ENCODE measurements at places on chromosomes 2 and 18.
A peak's percentile ranks its signal among the peaks of the same experiment; 100 is the strongest.

- no peak for DNase-seq
Measured at GRCh38 chr18:55337908-55338521, 250.0 kb downstream of the TCF4 start.

GRCh38 chr2:85390941-85391669 lies 19.1 kb downstream of the CAPG start:
- peak; percentile 63 for DNase-seq

DNA sequence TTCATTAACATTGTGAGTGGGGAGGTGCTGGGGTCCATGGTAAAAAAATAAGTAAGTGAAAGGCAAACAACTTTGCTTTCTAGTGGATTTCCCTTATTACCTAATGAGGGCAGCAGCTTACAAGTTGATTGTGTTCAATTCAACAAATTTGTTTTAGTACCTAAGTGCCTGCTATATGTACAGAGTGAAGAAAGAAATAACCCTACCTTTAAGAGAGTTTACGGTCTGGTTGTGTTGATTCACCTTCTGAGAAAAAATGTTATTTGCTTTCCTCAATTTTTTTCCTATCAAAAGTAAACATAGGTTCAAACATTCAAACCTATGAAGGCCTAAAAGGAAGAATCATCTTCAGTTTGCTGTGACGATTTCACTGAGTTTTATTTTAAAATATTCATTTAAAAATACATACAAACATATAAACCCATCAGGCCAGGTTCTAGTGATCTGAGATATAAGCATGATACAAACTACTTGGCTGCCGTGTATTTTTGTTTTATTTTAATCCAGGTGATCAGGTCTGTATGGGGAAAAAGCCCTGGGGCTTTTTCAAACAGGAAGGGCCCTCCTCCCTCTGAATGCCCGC lies 1.5 kb upstream of the SPTBN1 start:
- DNase-seq: no peak

- DNase-seq: no peak
Measured at GRCh38 chr2:36963106-36963505, 3.2 kb downstream of the STRN start.

DNA sequence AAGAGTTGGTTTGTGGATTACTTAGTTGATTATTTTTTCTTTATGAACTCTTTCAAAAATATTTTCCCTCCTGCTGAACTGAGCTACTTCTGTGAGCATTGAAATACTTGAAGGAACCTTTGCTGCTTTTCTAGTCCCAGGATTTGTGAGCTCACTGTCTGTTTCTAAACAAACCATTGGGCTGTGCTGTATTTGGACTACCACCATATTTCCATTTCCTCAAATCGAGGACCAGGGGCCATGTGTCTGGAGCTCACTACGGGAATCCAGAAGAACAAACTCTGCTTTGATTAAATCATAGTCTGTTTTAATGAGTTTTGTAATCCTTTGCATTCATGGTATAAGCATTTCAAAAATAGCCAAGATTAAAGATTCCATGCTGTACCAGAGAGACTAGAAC lies 1.3 kb downstream of the MRPL33 start:
- DNase-seq: no peak

DNA sequence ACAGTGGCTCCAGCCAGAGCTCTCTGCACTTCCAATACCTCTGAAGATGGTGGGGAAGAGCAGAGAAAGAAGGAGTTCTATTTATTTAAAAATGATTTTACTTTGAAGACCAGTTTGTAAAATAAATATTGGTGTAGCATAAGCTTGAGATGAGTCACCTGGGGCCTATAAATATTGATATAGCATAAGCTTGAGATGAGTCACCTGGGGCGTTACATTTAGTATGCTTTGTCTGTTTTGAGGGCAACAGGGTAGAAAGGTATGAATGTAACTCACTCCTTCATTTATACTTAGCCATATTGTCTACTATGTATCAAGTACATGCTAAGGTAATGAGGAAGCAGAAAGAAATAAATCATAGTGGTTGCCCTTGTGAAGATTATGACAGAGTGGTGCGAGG lies 7.7 kb upstream of the SULT1C4 start:
- DNase-seq: no peak

DNA sequence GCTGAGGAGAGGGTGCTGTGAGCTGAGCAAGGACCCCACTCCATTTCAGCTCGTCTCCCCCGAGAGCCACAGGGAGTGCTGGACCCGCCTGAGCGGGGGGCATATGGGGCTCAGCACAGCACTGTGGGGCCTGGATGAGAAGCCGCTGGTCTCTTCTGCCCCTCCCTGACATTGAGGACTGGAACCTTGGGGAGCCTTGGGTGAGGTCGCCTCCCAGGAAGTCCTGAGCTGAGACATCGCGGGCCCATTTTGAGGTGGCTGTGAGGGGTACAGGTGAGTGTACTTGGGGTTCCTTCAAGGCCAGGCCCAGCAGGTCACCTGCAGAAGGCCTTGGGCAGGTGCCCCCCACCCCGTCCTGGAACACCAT lies 3.1 kb upstream of the AQP12A start:
- no peak for DNase-seq

DNA sequence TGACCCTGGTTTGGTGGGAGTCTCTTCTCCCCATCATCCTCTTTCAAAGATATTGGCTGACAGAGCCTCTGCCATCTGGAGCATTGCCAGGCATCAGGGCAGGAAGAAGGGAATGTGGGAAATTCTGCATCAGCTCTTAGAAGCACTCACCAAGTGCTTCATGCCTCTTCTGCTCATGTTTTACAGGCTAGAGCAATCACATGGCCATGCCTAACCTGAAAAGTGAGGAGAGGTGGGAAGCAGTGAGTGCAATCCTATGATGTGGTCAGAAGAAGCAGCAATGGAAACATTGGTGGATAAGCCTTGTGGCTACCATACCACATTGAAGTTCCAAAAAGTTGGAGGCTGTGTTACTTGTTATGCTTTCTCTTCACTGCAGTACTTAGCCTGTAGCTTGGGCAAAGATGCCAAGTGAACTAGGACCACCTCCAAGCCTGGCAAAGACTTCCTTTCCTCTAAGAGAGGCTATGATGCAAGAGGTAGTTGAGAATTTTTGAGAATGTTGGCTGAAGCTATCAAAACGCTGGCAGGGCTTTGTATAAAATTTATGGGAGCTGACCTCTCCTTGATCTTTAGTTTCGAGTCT lies 64.1 kb downstream of the BCL2L11 start:
- DNase-seq: no peak

DNA sequence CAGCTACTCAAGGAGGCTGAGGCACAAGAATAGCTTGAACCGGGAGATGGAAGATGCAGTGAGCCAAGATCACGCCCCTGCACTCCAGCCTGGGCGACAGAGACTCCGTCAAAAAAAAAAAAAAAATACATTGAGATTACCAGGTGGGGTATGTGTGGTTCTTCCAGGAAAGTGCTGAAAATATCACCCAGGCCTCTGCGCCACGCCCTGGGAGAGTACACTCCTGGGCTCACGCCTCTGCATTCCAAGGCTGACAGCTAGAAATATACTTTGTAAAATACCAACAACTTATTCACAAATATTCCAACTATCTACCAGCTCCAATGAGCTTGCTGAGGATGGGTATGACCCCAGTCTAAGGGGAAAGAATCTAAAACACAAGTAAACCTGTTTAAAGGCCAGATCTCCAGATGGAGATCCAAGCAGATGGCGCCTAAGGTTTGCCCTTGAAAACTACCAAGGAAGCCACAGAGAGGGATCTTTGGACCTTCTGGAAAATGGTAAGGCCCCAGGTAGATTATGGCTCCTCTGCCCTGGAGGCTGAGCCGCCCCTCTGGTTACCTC lies 21.6 kb upstream of the B3GNT7 start:
- no peak for DNase-seq

- DNase-seq: no peak
Measured at GRCh38 chr2:56227811-56228210, 44.0 kb downstream of the CCDC85A start.

- no peak for DNase-seq
Measured at GRCh38 chr18:79782566-79783308, 15.0 kb upstream of the KCNG2 start.

- no peak for DNase-seq
Measured at GRCh38 chr2:38682008-38682575, 16.2 kb downstream of the GALM start.

DNA sequence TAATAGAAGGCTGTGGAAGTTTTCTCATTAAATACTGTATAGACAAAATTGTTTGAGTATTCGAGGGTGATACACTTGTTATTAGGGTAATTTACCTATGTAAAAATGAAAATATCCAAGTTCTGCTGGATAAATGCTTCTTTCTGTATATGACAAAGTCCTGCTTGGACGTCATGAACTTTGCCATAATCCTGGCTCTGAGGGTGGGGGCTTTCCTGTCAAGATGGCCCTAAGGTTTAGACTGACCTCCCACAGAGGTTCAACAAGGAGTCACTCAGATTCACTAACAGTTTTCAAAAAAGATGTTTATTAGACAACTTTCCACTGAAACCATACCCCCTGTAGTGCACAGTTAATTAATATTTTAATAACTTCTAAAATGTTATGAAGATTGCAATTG lies 52.5 kb upstream of the NABP1 start:
- DNase-seq: no peak

- no peak for DNase-seq
Measured at GRCh38 chr2:179842498-179843153, 18.8 kb downstream of the ZNF385B start.

- DNase-seq: no peak
Measured at GRCh38 chr2:180829836-180830235, 150.6 kb upstream of the UBE2E3 start.

- DNase-seq: no peak
Measured at GRCh38 chr18:35938562-35938961, 33.9 kb upstream of the RMP24 start.

- no peak for DNase-seq
Measured at GRCh38 chr2:46179037-46179621, 118.1 kb upstream of the EPAS1 start.

DNA sequence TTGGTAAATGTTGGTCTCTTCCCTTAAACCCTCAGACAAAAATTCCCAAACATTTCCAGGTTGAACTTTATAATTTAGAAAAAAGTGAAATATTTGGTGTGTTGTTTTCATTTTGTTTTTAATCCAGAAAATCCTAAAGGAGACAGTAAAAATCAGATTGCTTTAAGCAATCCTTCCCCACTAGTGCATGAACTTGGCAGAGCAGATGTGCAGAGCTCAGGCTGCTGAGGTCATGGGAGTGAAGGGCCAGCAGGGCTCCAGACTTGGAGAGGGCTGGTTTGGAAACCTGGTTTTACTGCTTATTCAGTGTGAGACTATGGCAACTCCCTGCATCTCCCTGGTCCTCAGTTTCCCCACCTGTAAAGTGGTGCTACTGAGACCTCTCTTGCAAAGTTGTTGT lies 66.7 kb upstream of the TEX51 start:
- no peak for DNase-seq

DNA sequence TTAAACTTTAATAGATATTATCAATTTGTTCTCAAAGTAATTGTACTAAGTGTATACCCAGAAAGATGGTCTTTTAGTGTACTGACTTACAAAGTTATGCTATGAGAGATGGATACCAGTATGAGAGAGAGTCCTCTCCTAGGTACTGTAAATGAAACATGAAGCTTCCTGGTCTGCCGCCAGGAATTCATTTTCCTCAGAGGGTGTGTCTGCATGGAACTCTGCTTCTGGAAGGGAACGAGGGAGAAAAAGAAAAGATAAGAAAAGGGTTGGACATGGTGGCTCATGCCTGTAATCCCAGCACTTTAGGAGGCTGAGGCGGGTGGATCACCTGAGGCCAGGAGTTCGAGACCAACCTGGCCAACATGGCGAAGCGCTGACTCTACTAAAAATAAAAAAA lies 2.2 kb upstream of the SSB start:
- DNase-seq: no peak

GRCh38 chr2:43486603-43487002 lies 109.2 kb downstream of the THADA start:
- DNase-seq: no peak

DNA sequence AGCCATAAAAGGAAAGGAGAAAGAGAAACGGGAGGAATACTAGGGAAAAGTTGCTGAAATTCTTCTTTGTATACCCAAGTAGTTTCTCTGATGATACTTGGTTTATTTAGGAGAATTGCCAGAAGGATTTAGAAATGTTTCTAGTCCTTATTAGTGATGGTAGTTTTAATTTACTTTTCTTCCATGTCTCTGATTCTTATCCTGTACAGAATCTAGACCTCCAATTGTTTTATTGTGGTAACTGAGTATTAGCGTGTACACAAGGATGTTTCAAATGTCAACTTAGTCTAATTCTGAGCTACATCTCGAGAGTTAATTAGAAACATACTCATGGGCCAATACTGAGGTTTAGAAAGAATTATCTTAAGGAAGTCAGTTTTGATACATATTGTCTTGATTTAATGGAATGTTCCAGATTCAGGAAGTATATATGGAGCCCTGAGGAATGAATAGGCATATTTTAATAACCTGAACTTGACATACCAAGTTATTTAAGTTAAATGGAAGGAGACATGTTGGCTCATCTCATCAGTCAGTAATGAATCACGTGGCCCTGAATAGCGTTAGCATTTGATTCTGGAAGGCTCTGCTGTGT lies 219.6 kb downstream of the LTBP1 start:
- DNase-seq: no peak

GRCh38 chr18:62769216-62769615 lies 53.9 kb downstream of the PHLPP1 start:
- DNase-seq: no peak

DNA sequence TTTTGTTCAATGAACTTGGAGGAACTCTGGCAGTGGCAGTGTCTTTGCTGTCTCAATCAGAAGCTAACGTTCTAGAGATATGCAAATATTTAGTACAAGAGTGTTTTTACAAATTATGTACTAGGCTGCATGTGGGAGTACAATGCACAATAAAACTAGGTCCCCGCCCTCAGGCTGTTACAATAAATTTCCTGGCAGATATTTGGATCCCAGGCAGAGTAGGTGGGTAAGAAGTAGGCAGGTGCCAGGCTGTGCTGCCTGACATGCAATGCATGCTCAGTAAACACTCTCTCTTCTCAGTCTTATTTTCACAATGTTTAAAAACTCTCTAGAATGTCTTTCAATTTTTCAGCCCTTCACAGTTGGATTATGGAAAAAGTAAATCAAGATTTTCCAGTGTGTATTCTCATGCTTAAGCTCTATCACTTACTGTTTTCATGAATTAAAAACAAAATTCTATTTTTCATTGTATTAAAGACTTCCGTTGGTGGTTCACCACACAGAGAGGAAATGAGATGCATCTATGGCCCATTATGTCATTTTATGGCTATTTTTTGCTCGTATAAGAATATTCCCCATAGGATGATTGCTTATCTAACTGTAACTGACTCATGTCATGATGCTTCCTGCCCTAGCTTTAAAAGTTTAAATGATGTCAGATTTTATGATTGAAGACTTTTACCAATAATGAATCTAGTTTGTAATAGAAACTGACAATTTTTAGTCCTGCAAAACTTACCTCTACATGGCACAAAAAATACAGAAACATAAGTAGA lies 346.1 kb downstream of the RND3 start:
- no peak for DNase-seq

GRCh38 chr18:3577281-3577855 lies 127.4 kb downstream of the TGIF1 start:
- DNase-seq: no peak

Measured in GM12891 (cell line).